NCI-H1417 (cell line): ENCODE measurements at places on chromosomes 16 and 17.

GRCh38 chr17:69950701-69951418, 124.2 kb upstream of the KCNJ16 start:
- no peak for DNase-seq

DNA sequence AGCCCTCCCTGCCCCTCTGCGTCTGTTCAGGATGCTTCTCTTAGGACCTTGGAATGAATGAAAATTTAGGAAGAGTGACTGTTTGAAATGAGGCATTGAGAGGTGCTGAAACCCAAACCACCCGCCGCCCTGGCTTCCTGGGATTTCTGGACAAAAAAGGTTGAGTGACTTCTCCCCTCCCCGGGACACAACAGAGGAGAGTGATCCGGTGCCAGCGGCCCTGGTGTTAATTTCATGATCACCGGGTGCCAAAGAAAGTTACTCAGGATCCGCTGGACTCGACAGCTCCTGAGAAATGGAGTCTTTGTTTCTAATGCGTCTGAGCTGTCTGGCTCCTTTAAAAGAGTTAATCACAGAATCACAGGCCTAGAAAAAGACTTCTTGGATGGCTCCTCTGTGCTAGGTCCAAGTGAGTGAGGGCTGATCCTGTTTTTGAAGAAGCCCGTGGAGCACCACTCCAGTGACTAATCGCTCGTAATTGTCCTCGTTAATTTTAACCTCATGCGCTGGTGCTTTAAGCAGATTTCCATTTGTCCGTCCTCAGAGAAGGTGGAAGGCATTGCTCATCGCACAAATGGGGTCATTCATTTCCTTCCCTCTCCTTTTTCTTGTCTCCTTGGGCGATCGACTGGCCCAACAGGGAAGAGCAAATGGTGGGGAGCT, 144.4 kb upstream of the ZFHX3 start:
- no peak for DNase-seq

DNA sequence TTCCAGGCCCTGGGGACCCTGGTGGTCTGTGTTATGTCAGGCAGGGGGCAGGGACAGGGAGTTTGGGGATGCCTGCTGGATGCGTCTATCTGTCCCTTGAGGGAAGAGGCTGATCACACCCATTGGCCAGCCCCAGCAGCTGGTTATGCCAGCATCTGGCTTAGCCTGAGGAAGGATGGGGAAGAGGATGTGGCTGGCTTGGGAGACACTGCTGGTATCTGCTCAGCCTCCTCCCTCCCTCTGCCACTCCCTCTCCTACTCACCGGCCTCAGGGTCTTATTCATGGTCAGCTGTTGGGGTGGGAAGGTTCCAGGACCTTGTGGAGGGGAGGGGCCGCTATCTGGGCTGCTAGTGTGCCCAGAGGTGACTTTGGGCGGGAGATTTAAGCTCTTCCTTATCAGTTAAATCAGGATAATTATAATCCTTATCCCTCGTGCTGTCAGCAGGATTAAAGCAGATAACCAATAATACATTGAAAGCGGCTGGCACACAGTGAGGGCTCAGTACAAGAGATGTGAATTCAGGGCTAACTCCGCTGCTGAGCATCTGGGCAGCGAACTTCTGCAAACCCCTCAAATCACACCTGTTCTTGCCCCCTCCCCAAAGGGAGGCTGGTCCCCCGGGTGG, 36.0 kb upstream of the MLKL start:
- DNase-seq = no peak

DNA sequence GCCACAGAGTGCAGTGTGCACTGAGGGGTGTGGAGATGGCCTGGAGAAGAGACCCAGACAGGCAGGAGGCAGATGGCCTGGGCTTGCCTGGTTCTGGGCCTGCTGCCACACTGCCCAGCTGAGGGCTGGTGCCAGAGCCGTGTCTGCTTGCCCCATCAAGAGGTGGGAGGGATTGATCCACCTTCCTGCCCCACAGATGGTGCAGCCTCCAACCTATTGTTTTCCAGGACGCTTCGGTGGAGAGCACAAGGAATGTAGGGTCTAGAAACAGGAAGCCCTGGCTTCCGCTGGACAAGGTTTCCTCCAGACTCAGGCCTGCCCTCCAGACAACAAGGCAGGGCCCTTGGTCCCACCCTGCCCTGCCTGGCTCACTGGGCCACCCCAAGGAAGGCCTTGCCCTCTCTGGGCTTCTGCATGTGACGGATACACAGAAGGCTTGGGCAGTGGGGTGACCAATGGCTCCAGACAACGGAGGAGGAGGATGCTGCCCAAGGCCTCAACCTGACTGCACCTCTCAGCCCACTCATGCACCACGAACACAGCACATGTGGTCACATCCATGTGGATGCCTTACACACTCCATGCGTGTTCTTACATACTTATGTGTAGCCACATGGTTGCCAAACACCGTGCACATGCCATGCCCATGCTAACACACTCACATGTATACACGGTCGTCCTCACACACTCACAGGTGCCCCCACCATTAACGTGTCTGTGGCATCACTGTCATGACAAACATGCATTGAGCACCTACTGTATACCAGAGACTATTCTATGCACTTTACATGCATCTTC, 6.5 kb upstream of the CDH5 start:
- DNase-seq = no peak

- no peak for DNase-seq
These were observed 18.9 kb downstream of the MYBBP1A start for GRCh38 chr17:4536259-4536741.

DNA sequence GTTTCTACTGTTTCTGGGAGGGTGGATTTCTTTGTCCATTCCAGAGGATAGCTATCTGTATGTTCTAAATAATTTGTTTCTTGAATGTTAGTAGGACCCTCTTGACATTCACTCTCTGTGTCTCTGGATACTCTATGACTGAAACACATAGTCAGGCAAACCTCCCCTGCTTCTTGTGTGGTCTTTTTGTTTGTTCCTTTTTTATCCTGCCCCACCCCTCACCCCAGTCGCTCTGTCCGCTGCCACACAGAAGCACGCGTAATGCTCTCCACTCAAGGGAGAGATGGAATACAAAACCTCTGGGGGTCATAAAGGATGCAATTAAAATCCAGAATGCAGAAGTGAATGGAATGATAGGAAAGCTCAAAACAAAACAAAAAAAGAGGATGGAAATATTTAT, 253.1 kb downstream of the RBFOX1 start:
- DNase-seq = no peak

DNA sequence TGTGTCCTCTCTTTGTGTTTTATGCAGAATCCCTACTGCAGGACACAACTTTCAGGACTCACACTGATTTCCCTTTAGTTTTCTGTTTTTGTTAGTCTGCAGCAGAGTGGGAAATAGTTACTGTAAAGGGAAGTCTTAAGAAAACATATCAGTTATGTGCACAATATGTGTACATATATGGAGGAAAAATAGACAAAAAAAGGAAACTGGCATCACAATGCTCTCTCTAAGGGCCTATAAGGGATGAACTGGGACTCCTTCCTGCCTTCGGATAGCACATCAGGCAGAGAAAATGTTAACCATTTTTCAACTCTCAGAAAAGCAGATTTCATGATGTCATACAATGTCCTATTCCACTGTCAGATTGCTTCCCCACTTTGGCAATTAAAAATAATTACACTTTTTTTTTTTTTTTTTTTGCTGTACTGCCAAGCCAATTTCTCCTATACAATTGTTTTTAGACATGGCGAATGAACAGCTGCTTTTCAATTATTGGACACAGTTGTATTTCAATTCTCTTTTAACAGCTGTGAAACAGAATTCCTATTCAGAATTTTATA, 112.5 kb upstream of the KCNJ16 start:
- no peak for DNase-seq

DNA sequence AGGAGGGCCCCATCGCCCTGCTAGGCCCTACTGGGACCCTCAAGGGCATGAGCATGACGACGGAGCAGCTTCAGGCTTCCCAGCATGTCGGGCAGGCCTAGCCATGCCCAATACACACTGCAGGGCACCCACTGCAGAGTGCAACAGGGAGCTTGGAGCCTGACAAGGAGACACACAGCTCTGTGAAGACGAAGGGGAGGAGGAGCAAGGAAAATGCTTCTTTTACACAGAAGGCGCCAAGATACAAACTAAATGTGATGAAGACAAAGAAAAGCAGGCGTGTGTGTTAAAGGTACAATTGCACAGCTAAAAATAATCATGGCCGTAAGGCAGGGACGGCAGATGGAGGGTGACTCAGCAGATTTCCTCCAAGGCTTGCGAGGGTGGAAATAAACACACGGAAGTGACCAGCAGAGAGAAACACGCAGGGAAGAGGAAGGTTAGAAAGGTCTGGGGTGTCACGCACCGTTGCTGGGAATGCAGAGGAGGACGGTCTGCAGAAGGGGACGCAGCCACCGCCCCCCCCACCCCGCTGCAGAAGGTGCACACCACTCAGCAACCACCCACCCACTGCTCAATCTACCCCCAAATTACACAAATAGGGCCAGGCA, 108.5 kb downstream of the ZNF778 start:
- DNase-seq = peak; percentile 62

DNA sequence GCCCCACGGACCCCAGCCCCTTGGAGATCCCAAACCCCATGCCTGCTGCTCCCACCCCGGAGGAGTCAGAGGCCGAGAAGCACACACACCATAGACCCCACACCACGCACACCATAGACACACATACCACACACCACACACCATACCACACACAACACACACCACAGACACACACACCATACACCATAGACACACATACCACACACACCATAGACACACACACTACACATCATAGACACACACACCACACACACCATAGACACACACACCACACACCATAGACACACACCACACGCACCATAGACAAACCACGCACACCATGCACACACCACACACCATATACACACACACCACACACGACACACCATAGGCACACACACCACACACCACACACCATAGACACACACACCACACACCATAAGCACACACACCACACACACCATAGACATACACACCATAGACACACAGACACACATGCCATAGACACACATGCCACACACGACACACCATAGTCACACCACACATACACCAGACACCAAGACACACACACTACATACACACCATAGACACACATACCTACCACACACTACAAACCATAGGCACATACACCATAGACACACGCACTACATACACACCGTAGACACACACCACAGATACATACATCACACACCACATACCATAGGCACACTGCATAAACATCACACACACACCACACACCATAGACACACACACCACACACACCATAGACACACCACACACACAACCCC, 11.3 kb downstream of the TBC1D16 start:
- DNase-seq = no peak

DNA sequence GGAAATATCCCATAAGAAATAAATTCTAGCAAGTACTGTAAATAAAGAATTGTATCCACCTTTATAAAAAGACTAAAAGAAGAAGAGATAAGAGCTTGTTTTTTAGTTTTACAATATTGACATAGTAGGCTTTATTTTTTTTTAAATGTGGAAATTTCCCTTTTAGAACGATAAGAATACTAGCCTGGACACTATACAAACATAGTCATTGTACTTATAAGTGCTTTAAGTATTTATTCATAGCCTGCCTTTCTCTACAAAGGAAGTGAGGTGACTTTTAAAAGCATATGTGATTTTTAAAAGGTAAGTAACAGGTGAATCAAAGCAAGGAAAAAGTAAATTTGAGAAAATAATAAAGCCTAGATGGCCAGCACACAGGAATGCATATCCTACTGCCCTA, 17.7 kb downstream of the TOX3 start:
- DNase-seq = no peak

GRCh38 chr17:71902894-71903506, 217.8 kb upstream of the SOX9 start:
- DNase-seq = no peak

GRCh38 chr17:43713494-43714162, 45.0 kb downstream of the SOST start:
- DNase-seq = peak; percentile 51

GRCh38 chr17:17206124-17206912, at the start of gene PLD6:
Gene PLD6, minus strand, starts transcription at chr17:17206333. Its CDS starts 47 bp downstream, at chr17:17206286.
- peak; percentile 89 for DNase-seq

DNA sequence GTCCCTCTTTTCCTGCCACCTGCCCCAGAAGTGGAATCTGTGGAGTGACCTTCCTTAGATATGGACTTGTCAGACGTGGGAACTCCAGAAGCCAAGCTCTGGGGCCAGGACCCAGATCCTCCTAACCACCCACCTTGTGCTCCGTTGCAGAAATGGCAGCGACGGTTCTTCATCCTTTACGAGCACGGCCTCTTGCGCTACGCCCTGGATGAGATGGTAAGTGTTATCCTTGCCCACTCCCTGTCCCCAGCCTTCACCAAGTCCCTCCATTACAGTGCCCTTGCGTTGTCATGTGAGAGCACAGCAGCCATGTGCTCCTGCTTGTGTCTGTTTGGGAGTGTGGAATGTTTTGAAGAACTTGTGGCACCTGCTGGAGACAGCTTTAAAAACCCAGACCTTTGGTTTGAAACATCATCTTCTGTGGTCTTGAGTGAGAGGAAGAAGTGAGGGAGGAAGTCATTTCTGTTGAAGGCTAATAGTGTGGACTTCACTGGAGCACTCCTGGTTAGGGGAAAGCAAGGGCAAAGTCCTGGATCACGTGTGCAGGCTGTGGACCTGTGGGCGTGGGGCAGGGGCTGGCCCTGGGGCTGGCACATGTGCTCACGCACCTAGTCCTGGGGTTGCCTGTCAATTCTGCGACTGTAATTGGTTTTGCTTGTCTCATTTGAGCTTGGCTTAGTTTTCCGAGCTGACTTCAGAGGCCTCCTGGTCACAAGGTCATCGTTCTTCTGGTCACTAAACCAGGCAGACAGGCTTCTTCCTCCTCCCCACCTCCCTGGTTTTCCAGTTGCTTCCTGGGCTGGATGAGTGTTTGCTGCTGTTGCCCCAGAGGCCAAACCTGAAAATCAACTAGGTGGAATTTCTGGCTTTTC, 35.8 kb downstream of the MPRIP start:
- DNase-seq = no peak

DNA sequence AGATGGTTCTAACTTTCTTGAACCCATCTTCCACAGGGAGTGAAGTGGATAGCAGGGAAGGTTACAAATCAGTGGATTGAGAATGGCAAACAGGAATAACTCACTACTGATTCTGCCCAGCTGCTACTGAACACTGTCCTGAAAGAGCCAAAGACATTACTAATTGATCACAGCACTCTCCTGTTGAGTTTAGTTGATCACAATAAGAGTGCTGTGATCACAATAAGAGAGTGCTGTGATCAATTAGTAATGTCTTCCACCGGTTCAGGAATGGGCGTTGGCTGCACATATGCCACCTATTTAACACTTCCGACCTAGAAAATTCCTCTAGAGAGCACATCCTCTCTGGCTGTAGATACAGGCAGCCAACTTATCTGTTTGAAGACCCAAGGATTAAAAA, 11.4 kb downstream of the CFAP97D1 start:
- DNase-seq = peak; percentile 48
